Stomach (tissue), 19 donors: ENCODE measurements at places on chromosomes 7 and 10. TPM values are rescaled to one million over a fixed set of nuclear protein-coding genes. Genes with fewer than 3 reads are reported as not detected.

The PRXL2A gene
- 16.2 TPM for polyA plus RNA-seq

DNA sequence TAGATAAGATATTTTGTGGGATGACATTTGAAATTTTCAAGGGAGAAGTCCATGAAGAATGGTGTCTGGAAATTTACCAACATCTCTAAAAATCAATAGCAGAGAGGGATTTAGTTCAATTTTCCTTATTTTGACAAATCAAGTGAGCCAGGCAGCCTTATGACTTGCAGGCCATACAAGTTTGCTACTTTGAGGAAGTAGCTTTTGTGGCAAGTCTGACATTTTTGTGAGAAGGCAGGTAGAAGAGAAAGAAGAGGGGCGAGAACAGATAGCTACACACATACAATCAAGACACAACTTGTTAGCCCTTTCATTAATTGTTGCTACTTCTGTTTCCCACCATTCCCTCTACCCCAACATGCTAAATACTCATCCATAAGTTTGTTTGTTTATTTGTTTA, 74.5 kb upstream of the OIT3 start:
- H3K27me3 ChIP-seq: no peaks in the 10 kb centered on the region
- H3K36me3 ChIP-seq: no peaks in the 10 kb centered on the region
- no peak overlapping the region for H3K27ac ChIP-seq
- H3K4me1 ChIP-seq: no peaks in the 10 kb centered on the region

- DNase-seq: no peak
- H3K27ac ChIP-seq: no peak overlapping the region
- H3K4me1 ChIP-seq: no peaks in the 10 kb centered on the region
These were observed 60.3 kb upstream of the TAC1 start for GRCh38 chr7:97671571-97671970.

- peaks cover 26% of the 10 kb centered on the region for H3K4me1 ChIP-seq
- peak; percentile 55 for DNase-seq
- no peak overlapping the region for H3K27ac ChIP-seq
- H3K27me3 ChIP-seq: no peaks in the 10 kb centered on the region
- no peak overlapping the region for H3K4me3 ChIP-seq
These were observed 2.4 kb downstream of the TMEM72 start for GRCh38 chr10:44913350-44914081.
